Hematopoietic multipotent progenitor cell treated with erythropoietin and hydrocortisone succinate and interleukin-3 and kit ligand, for 17 days (in vitro differentiated cells): ENCODE measurements at places on chromosomes 12 and 14.

DNA sequence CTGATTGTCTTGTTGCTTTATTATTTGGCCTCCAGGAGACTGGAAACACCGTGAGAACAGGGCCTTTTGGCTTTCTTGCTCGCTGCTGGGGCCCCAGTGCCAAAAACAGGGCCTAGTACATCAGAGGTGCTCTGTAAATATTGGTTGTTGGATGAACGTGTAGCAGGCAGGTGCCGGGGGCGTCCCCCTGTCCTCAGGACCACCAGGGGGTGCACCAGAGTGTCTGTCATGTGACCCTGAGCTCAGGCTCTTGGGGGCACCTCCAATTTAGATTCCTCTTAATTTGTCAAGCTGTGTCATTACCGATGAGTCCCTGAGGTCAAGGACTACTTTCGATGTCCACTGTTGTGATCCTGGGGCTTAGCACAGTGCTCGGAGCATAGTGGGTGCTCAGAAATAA lies 87.1 kb downstream of the ACACB start:
- DNase-seq = no peak

- DNase-seq = no peak
These were observed 81.5 kb downstream of the ETV6 start for GRCh38 chr12:11731042-11731357.

DNA sequence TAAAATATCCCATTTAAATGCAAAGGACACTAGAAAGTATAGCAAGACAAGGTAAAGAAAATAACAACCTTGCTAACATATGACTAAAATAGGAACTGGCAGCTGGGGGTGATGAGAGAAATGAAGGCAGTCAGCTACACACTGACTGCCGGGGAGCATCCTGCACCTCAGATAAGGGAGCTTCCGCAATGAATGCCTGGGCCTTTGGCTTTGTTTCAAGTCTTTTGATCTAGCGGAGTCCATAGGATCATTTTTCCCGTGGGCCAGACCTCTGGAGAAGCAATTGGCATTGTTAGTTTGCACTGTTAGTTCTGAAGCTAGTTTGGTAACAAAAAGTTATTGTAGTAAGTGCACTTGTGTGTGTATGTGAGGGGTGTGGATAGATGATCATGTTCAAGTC lies 639.9 kb downstream of the DIO2 start:
- DNase-seq = no peak

GRCh38 chr12:106769078-106769477 lies 5.4 kb upstream of the RIC8B start:
- DNase-seq = no peak
